ENCODE measurements at places on chromosomes 5 and 9.

DNA sequence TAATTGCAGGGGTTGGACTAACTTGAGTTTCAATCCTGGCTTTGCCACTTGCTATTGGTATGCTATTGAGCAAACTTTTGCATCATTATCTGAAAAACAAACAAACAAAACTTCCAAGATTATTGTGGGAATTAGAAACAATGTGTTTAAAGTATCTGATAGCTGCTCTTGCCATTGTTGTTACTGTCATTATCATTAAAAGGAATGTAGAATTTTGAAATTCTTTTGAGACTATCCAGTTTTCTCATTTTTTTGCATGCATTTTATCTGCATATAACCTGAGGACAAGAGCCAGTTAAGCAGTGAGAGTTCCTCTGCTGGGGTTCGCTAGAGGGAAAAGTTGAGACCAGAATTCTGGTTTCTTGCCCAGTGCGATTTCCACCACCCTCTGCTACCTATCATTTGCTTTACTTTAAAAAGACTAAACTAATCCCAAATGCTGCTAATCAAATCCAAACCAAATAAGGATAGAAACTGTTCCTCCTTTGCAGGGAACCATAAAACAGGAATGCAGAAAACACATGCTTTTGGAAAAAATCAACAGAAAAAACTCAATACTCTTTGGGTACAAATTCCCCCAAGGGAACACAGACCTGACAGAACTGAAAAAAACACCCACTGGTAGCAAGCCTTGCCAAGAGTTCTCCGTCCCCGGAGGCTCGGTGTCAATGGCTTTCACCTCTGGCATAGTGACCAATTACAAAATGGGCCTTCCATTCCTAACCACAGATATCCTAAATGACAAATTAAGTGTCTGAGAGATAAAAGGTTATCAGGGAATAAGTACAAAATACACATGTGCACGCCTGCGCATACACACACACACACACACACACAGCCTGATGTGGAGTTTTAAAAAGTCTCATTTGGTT lies 373.7 kb downstream of the ARL15 start:
- no peak for DNase-seq

DNA sequence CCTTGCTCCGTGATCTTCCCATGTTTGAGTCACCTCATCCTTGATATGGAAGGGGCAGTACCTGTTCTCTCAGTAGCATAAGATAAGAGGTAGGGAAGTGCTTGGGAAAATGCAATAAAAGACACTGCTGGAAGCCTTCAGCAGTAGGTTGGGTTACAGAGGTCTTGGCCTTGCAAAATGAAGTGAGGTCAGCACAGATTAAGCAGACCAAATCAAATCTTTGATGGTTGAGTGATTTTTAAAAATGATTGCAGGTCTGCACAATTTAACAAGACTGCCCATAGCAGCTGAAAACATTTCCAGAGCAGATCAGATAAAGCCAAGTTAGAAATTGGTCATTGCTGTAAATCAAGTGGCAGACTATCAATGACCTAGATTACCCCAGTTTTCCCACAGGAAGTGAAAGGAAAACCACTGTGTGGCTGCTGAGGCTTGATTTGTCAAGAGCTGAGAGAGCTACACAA lies 32.9 kb downstream of the PALM2AKAP2 start:
- no peak for DNase-seq

GRCh38 chr9:68905129-68905528 lies 108.8 kb downstream of the PRKACG start:
- no peak for DNase-seq

GRCh38 chr5:110840347-110840960 lies 101.6 kb downstream of the SLC25A46 start:
- DNase-seq, result no peak

- DNase-seq, result no peak
Observed at GRCh38 chr5:176530983-176531901, 6.0 kb downstream of the RNF44 start.
